Caco-2 (cell line): ENCODE measurements at places on chromosomes 3 and 15.

DNA sequence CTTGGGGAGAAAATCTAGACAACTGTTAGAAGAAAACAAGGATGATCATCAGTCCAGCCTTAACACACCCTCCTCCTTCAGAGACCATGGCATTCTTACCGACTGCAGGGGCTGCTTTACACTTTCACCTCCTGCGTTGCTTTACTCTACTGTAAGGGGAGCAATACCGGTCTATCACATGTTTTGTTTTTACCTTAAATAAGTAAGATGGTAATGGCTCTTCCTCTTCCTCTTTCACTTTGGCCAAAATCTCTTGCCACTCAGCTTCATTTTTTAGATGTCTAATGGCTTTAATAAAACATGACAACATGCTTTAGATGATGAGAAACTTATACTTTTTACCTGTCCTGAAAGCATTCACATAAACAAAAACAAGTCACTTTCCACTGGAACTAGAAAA is 33.4 kb upstream of the STIMATE start:
- H3K4me1 ChIP-seq = 0 out of 2 replicates have a peak, but pooled peaks cover 4% of the 10 kb centered on the region
- H3K36me3 ChIP-seq = no peaks in the 10 kb centered on the region; the same call in 1 of the 2 replicates
- no peaks in the 10 kb centered on the region for H3K27me3 ChIP-seq
- DNase-seq = no peak
- H3K4me3 ChIP-seq = no peak overlapping the region

DNA sequence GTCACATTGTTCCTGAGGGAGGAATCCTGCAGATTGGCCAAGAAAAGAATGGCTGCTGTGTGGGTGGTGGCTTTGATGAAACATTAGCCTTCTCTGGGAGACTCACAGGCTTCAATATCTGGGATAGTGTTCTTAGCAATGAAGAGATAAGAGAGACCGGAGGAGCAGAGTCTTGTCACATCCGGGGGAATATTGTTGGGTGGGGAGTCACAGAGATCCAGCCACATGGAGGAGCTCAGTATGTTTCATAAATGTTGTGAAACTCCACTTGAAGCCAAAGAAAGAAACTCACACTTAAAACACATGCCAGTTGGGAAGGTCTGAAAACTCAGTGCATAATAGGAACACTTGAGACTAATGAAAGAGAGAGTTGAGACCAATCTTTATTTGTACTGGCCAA is 6.1 kb downstream of the PTX3 start:
- no peaks in the 10 kb centered on the region for H3K27me3 ChIP-seq
- H3K36me3 ChIP-seq = no peaks in the 10 kb centered on the region
- H3K4me3 ChIP-seq = no peak overlapping the region
- H3K4me1 ChIP-seq = 0 out of 2 replicates have a peak, but pooled peaks cover 7% of the 10 kb centered on the region
- H3K27ac ChIP-seq = no peak overlapping the region

DNA sequence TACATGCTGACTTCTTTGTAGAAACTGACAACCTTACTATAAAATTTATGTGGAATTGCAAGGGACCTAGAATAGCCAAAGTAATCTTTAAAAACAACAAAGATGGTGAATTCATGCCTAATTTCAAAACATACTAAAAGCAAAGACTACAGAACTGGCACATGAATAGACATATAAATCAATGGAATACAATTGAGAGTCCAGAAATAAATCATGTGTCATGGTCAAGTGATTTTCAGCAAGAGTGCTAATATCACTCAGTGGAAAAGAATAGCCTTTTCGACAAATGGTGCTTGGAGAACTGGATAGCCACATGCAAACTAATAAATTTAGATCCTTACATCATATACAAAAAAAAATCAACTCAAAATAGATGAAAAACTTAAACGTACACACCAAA is 8.7 kb downstream of the IMPG2 start:
- no peak overlapping the region for H3K4me3 ChIP-seq
- H3K4me1 ChIP-seq = no peaks in the 10 kb centered on the region
- H3K36me3 ChIP-seq = no peaks in the 10 kb centered on the region

DNA sequence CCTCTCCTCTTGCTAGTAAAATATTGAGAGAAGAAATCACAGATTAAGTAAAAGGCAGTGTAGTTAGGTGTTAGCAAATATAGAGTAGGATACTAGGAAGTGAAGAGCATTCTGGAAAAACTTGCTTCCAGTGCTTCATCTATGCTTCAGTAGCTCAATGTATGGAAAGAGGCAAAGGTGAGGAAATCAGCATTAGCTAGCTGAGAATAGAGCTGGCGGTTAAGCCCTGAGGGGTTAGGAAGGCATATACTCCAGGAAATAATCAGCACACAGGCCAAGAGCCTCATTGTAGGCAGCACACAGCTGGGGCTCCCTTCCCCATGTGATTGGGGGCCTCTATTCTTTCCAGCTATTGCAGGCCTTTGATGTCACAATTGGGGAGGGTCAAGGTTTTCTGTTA is 13.8 kb downstream of the RCCD1 start:
- no peaks in the 10 kb centered on the region; the same call in 1 of the 2 replicates for H3K36me3 ChIP-seq
- H3K27ac ChIP-seq = no peak overlapping the region
- DNase-seq = no peak

- no peaks in the 10 kb centered on the region for H3K27me3 ChIP-seq
- no peak overlapping the region for H3K27ac ChIP-seq
- no peak for DNase-seq
- H3K4me1 ChIP-seq = peaks cover 6% of the 10 kb centered on the region; the same call in 1 of the 2 replicates
- H3K36me3 ChIP-seq = no peaks in the 10 kb centered on the region
- H3K4me3 ChIP-seq = no peak overlapping the region
Observed at GRCh38 chr15:89203705-89204273, 17.6 kb downstream of the RLBP1 start.

- no peak overlapping the region for H3K27ac ChIP-seq
- H3K27me3 ChIP-seq = no peaks in the 10 kb centered on the region
- no peak for DNase-seq
Observed at GRCh38 chr3:88030210-88030609, 28.6 kb downstream of the CGGBP1 start.
